ENCODE measurements at places on chromosomes 1 and 21.

- no peak for DNase-seq
Measured at GRCh38 chr1:99176753-99177152, 87.5 kb upstream of the PLPPR4 start.

DNA sequence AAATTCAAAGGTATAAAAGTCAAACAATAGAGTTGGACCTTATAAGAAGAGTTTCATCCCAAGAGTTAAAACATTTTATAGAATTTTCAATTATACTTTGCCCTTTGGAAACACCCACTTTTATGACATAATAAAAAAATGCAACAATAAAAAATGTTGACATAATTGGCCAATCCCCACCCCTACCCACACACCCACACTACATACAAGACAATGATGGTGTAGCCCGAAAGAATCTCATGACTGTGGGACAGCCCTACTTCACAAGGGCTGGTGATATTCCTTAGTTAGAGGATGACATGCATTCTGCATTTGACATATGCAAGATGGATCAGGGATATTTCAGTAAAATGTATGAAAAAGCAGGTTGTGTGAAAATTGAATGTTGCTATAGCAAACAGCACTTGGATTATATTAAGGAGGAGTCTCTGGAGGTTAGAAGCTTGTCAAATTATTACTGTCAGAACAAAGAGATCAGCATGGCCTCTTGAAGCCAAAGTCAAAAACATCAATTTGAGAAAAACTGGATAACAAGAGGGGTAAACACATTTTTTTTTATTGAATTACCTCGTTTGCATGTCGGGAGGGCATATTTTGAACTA lies 133.0 kb upstream of the SAMSN1 start:
- DNase-seq, result no peak

DNA sequence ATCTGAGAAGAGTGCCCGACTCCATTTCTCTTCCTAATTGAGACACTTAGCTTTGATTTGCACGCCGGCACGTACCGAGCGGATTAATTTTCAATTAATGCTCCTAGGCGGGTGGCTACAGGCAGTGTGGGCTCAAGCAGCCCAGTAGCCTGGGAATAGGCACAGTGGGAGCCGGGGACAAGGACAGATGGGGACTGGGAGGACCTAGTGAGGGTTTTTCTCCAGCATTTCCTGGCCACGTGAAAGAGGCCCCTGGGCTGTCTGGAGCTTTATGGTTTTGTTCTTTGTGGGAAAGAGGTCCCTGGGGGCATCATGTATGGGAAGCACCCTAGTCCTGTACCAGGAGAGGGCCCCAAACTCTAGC lies 78.6 kb upstream of the CSF3R start:
- DNase-seq, result no peak

DNA sequence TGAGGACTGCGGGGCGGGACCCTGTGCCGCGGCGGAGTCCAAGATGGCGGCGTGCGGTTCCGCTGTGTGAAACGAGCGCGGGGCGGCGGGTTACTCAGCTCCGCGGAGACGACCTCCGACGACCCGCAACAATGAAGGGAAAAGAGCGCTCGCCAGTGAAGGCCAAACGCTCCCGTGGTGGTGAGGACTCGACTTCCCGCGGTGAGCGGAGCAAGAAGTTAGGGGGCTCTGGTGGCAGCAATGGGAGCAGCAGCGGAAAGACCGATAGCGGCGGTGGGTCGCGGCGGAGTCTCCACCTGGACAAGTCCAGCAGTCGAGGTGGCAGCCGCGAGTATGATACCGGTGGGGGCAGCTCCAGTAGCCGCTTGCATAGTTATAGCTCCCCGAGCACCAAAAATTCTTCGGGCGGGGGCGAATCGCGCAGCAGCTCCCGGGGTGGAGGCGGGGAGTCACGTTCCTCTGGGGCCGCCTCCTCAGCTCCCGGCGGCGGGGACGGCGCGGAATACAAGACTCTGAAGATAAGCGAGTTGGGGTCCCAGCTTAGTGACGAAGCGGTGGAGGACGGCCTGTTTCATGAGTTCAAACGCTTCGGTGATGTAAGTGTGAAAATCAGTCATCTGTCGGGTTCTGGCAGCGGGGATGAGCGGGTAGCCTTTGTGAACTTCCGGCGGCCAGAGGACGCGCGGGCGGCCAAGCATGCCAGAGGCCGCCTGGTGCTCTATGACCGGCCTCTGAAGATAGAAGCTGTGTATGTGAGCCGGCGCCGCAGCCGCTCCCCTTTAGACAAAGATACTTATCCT lies 430 bp downstream of the RBM15 start:
- peak; percentile 71 for DNase-seq

DNA sequence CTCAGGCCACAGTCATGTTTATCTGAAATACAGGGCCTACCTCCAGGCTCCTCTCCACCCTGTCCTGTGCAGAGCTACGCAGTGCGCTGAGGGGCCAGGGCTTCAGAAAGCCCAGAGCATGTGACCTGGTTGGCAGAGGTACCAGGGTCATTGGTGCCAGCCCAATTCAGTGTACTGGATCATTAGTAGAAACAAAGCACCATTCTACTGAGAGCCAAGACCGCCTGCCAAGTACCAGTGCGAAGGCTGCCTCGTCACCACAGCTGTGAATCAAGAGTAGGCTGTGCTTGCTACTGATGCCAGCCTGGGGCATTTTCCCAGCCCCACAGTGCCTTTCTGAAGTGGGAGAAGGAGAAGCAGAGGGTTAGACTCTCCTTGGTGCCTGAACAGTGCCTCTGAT lies 59.8 kb downstream of the CAPN9 start:
- DNase-seq, result no peak

DNA sequence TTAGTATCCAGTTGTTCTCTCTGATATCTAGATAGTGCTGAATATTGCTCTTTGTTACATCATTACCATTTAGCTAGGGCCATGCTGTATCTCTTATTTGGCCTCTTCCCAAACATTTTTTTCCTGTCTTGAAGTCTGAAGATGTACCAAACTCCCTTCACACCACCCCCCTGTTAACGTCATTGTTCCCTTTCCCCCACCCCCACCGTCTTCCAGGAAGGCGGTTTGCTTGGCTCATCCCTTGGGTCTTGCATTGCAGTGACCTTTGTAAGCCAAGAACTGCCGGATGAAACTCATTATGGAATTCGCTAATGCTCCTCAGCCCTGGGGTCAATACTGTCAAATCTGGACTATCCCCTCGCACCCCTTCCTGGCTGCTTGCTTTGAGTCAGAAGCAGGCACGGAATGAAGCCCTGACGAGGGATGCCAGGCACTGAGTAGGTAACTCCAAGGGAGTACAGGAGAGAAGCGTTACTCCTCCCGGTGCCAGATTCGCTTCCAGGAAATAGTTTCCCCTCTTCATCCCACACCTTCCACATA lies 283.1 kb downstream of the TM2D1 start:
- no peak for DNase-seq

- no peak for DNase-seq
Measured at GRCh38 chr1:162197615-162198421, 128.3 kb downstream of the NOS1AP start.

- no peak for DNase-seq
Measured at GRCh38 chr1:150068109-150068435, 496 bp downstream of the VPS45 start.

- DNase-seq, result no peak
Measured at GRCh38 chr1:38555594-38555993, 304.0 kb downstream of the RRAGC start.

DNA sequence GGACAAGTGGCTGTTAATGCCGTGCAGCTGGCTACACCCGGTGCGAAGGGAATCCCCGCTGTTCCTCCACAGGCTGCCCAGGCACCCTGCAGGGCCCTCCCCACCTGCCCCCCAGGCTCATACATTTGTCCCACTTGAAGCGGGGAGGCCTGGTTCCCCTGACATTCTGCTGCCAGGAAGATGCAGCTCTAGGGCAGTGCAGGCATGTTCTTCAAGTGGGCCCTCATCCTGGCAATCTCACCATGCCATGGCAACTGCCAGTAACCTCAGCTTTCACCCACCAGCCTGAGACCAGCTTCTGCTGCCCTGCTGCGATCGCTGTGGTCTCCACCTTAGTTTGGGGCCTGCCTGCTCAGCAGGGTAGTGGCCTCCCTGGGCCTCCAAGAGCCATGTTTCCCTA lies 151.9 kb upstream of the COL6A1 start:
- no peak for DNase-seq

DNA sequence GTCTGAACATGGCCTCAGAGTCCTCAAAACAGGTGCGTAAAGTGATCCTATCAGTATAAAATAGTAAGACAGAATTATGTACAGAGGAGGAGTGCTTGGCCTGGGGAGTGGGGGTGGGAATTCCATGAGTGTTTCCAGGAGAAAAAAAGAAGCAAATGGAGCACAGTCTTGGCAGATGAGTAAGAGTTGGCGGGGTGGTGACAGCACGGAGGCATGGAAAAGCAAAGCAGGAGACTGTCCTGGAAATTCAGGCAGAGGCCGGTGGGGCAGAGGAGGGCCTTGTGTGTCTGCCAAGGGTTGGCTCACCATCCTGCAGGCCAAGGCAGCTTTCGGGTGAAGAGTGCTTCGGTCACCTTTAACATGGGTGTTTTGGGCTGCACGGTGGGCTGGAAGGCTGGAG lies 63.4 kb downstream of the OPTC start:
- no peak for DNase-seq

DNA sequence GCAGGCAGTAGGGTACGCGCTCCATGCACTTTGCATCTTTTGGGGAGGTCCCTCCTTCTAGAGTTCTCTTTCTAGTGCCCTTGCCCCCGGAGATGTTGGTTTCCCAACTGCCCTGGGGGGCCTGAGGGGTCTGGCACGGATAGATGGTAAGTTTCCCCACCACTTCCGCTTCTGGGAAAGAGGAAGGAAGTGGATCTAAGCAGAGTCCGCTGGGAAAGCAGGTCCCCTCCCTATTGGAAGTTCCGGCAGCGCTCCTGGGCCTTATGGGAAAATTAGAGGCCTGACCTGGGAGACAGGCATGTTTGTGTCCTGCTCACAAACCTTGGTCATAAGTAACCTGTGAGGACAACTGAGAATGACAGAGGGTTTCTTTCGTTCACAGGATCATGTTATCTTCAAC lies 274.4 kb downstream of the RPS6KC1 start:
- no peak for DNase-seq

DNA sequence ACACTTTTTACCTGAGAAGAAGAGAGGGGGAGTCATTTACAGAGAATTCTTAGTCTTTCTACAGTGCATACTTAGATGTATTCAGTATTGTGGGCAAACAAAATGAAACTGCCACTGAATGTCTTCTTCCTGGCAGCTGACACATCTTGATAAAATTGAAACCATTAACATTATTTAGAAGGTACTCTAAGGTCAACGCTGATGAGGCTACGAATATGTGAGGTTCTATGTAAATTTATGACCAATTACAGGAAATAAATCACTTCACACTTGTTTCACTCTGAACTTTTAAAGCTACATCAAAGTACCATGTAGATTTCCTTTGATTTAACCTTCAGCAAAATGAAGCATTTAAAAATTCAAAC lies 51.3 kb upstream of the GFI1 start:
- DNase-seq, result no peak

DNA sequence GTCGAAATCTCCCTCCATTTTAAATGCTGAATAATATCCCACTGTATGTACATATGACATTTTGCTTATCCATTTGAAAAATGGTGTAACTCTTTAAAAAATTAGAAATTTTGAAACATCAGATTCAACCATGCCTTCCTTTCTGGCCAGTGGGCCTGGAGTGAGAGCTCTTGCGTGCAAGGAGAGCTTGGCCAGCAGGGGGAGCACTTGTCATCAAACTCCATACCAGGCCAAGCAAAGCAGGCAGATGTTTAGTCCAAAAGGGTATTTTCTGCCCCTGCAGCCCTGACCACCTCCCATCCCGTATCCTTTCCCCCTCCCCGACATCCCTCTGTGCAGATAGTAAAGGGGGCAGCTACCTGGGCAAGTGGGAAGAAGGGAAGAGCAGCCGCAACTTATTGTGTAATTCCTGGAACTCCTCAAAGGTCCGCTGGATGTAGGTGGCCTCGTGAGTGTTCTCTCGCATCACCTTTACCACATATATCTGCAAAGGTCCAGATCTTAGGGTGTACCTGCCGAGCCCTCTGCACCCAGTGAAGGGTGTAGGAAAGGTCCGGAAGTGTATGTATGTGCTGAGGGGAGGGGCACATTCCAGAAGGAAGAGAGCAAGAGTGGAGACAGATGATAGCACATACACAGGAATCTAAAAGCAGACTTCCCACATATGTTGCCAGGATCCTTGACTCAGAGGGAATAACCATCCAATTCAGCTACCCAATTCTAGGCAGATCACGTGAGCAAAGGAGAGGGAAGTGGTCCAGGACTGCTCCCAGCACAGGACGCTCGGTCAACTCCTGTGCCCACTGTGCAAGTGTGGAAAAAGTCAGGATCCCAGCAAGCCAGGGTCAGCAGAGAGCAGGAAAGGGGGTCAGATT lies 19.9 kb upstream of the PPP1R15B start:
- DNase-seq, result peak; percentile 87

DNA sequence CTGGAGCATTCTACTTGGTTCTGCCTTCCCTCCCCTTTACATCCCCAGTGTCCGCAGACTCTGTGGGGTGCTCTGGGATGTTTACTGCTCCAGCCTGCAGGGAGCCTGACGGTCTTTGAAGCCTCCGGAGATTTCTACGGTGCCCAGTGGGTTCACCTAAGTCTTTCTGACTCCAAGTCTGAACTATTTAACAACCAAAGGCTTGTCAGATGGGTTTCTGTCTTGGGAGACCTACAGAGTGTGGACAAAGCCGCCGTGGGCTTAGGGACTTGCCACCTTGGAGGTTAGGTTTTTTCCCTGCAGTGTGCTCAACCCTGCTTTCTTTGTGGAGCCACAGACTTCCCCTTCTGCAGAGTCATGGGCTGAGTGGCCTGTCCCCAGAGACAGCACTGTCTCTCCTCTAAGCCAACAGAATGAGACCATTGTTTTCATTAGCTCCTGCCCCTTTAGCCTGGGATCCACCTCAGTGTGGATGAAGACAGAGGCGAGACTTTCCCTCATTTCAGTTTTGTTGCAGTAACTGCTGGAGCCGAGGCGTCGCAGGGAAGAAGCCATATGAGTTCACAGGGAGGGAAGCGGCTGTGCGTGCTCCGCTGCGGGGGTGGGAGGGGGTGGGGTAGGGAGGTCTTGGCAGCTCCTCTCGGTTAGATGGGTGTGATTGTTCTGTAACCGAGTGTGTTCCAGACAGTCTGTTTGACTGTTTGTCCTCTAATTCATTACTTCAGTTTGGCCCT lies 120.7 kb downstream of the CNIH3 start:
- DNase-seq, result no peak

- DNase-seq, result no peak
Measured at GRCh38 chr1:117671781-117672501, 66.1 kb downstream of the TENT5C start.

- peak; percentile 62 for DNase-seq
Measured at GRCh38 chr1:31183927-31184554, 55.6 kb downstream of the NKAIN1 start.

GRCh38 chr1:214330222-214330621 lies 49.3 kb downstream of the SMYD2 start:
- no peak for DNase-seq

GRCh38 chr1:20229171-20229570 lies 42.9 kb upstream of the PLA2G2C start:
- DNase-seq, result no peak

- no peak for DNase-seq
Measured at GRCh38 chr1:33397994-33398393, 32.9 kb downstream of the PHC2 start.
